Panc1 (cell line): ENCODE measurements at places on chromosomes 12 and 14.

DNA sequence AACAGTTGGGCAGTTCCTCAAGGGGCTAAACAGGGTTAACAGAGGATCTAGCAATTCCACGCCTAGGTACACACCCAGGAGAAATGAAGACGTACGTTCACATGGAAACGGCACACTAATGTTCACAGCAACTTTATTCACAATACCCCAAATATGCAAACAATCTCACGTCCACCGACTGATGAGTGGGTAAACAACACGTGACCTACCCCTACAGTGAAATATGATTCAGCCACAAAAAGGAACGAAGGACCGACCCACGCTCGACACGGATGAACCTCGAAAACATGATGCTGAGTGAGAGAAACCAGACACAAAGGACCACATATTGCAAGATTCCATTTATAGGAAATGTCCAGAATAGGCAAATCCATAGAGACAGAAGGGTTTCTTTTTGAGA lies 112.7 kb downstream of the NCOR2 start:
- DNase-seq, result no peak
- H3K27ac ChIP-seq, result peak overlapping the region; percentile 44; the same call in 1 of the 2 replicates
- H3K36me3 ChIP-seq, result no peaks in the 10 kb centered on the region; the same call in 1 of the 2 replicates
- H3K4me3 ChIP-seq, result no peak overlapping the region

DNA sequence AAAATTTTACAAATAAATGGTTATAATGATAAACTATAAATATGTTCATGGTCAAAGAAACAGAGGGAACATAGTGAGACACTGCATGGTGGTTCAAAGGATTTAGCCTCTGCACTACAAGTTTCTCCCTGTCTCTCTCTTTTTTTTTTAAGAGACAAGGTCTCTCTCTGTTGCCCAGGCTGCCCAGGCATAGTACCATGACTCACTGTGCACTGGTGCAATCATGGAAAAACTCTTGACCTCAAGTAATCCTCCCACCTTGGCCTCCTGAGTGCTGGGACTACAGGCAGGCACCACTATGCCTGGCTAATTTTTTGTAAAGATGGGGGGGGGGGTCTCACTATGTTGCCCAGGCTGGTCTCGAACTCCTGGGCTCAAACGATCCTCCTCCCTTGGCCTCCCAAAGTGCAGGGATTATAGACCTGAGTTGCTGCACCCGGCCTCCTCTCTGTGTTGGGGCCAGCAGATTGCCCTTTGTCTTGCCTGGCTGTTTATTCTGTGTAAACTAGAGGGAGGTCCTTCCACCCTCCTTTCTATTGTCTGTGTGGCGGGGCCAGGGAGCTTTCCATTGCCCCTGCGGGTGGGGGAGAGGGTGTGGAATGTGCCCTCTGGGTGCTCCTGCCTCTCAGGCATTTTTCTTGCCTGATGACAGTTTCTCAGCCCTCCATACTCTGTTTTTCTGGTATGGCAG lies 22.1 kb downstream of the MTHFD1 start:
- no peaks in the 10 kb centered on the region; the same call in 1 of the 2 replicates for H3K4me1 ChIP-seq
- DNase-seq, result no peak
- H3K4me3 ChIP-seq, result no peak overlapping the region
- H3K36me3 ChIP-seq, result peaks cover 3% of the 10 kb centered on the region; the same call in 1 of the 2 replicates
- no peaks in the 10 kb centered on the region for H3K27me3 ChIP-seq
- no peak overlapping the region for H3K27ac ChIP-seq

DNA sequence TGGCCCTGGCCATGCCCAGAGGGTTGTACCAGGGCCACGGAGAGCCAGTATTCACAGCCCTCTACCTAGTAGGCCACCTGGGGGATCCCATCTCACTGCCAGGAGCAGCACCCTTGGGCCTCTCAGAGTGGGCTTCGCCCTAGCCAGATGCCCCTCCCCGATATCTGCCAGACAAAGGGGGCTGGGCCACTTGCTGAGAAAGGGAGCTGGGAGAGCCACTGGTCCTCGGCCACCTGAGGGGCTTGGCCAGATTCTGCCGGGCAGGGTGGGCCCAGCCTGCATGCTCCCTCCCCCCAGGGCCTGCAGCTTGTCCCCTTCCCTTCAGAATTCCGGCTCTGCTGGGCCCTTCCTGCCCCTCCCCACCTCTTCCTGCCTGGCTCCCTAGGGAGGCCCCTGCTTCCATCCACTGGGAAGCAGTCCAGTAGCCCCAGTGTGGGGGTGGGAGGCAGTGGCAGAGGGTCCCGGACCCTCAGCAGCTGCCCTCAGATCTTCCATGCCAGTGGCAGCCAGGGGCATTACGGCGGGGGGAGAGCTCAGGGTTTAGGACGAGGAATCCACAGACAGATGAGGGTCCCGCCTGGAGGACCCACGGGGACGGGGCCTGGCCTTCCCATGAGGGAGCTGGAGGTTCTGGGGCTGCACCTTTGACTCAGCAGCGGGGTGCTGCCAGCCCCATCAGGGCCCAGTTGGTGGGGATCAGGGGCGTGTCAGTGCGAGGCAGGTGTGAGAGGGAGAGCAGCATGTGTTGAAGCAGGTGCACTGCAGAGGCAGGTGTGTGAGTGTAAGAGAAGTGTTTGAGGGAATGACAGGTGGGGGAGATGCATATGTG lies 2.4 kb downstream of the CRIP2 start:
- DNase-seq, result no peak
- peak overlapping the region; percentile 65 for H3K4me3 ChIP-seq
- H3K36me3 ChIP-seq, result no peaks in the 10 kb centered on the region; the same call in 1 of the 2 replicates
- peak overlapping the region; percentile 82 for H3K27ac ChIP-seq
- peaks cover 42% of the 10 kb centered on the region for H3K4me1 ChIP-seq

GRCh38 chr12:3427956-3428355 lies 63.0 kb upstream of the PRMT8 start:
- H3K4me1 ChIP-seq, result no peaks in the 10 kb centered on the region
- H3K36me3 ChIP-seq, result no peaks in the 10 kb centered on the region
- DNase-seq, result no peak
- no peaks in the 10 kb centered on the region for H3K27me3 ChIP-seq

DNA sequence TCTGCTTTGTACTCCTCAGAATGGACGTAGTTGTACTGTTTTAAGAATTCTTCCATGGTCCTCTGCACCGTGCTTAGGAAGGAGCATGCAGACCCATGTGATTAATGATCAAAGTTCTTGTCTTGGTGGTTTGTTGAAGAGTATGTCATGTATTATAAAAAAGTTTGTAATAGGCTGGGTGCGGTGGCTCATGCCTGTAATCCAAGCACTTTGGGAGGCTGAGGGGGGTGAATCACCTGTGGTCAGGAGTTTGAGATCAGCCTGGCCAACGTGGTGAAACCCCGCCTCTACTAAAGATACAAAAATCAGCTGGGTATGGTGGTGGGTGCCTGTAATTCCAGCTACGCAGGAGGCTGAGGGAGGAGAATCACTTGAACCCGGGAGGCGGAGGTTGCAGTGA lies 61.8 kb upstream of the RTL1 start:
- no peaks in the 10 kb centered on the region for H3K4me1 ChIP-seq
- DNase-seq, result no peak
- H3K36me3 ChIP-seq, result no peaks in the 10 kb centered on the region; the same call in 1 of the 2 replicates
- H3K4me3 ChIP-seq, result no peak overlapping the region
- no peaks in the 10 kb centered on the region for H3K27me3 ChIP-seq
- H3K27ac ChIP-seq, result no peak overlapping the region

GRCh38 chr12:92446083-92446460 lies 256.7 kb upstream of the PLEKHG7 start:
- H3K36me3 ChIP-seq, result no peaks in the 10 kb centered on the region
- H3K4me1 ChIP-seq, result no peaks in the 10 kb centered on the region
- H3K27me3 ChIP-seq, result no peaks in the 10 kb centered on the region
- no peak overlapping the region for H3K27ac ChIP-seq

- H3K4me1 ChIP-seq, result no peaks in the 10 kb centered on the region
- H3K4me3 ChIP-seq, result no peak overlapping the region
- no peaks in the 10 kb centered on the region for H3K36me3 ChIP-seq
- no peak overlapping the region for H3K27ac ChIP-seq
- no peaks in the 10 kb centered on the region for H3K27me3 ChIP-seq
- peak; percentile 18 for DNase-seq
These were observed 87.3 kb upstream of the E2F7 start for GRCh38 chr12:77152623-77153193.

GRCh38 chr14:101020834-101021370 lies 117.4 kb upstream of the RTL1 start:
- H3K27ac ChIP-seq, result no peak overlapping the region
- no peak overlapping the region for H3K4me3 ChIP-seq
- no peaks in the 10 kb centered on the region for H3K4me1 ChIP-seq
- no peaks in the 10 kb centered on the region for H3K27me3 ChIP-seq
- no peaks in the 10 kb centered on the region for H3K36me3 ChIP-seq
